Lower leg skin (tissue), 4 donors: ENCODE measurements at places on chromosomes 16 and 17. TPM values are rescaled to one million over a fixed set of nuclear protein-coding genes. Genes with fewer than 3 reads are reported as not detected.

DNA sequence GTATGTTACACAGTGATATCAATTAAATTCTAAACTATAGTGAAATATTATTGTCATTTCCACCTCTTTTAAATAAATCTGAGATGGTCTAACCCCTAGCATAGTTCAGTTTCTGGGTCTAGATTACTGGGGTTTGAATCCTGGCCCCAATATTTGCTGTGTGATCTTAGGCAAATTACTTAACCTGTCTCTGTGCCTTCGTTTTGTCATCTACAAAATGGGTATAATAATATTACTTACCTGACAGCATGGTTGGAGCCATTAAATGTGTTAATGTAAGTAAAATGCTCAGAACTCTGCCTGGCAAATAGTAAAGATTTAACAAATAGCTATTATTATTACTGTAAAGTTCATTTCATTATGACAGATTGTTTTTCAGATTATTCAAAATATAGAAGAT lies 52.3 kb downstream of the BMERB1 start:
- DNase-seq: no peak

DNA sequence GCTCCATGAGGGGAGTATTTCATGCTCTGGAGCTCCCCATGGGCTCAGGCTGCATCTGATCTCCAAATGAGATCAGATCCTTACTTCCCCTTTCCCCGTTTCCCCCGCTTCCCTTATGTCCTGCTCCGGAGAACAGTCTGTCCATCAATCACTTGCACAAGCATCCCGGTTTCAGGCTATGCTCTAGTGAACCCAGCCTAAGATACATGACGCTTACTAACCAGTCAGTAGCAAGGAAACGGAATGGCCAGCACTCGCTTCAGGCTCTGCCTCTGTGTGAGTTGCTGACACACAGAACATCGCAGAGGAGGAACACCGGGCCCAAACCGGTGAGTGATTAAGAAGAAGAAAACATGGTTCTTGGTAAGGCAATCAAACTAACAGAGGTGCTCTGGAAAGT lies 9.4 kb upstream of the ATP5MC1 start:
- DNase-seq: no peak

DNA sequence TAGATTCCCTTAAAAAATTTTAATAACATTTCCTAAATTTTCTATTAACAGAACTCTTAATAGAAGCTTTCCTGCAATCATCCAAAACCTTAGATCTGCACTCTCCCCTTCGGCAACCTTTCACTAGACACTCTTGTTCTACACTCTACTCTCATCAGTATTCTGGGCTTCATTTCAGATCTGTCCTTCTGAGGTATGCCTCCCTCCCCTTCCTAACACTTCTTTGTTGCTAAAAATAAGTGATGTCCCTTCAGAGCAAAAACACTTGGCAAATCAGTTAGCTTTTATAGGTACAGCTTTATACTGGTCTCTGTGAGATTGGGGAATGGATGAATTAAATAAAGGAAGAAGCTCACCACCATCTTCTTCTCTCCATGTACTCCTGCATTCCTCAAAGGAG lies 28.2 kb upstream of the GNAO1 start:
- no peak for DNase-seq

DNA sequence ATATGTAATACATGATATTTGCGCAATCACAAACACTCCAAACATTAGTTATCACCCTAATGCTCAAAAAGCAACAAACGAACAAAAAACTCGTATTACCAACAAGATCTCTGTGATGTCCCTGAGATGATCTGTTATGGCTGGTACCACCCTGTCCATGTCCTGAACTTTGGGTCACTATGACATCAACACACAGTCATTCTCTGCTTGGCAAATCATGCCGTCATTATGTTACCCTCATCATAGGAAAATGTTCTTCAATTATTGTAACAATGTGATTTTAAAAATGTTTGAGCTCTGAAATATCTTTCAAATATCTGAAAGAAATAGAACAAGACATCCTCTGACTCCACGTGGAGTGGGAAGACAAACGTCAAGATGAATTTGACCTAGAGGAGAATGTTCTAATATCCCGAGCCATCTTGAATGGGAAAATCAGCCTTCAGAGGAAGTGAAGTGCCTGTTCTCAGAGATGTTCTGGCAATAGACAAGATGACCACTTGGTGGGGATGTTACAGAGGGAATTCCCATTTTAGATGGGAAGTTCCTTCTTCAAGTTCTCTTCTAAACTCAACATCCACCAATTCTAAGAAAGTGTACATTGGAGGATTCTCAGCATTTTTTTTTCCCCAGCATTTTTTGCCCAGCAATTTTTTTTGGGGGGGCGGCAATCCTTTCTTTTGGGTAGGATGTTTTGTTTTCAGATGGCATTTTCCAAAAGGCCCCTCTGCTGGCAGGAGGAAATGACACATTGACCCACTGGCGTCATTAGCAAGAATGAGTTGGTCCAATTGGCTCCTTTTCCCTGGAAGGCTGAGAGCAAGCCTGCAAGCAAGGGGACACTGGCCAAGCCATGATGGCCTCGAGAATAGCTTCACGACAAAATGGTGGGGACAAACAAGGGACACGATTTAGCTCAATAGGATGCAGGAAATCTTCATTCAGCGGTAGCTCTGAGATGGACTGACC lies 3.7 kb upstream of the HSD17B2 start:
- no peak for DNase-seq

DNA sequence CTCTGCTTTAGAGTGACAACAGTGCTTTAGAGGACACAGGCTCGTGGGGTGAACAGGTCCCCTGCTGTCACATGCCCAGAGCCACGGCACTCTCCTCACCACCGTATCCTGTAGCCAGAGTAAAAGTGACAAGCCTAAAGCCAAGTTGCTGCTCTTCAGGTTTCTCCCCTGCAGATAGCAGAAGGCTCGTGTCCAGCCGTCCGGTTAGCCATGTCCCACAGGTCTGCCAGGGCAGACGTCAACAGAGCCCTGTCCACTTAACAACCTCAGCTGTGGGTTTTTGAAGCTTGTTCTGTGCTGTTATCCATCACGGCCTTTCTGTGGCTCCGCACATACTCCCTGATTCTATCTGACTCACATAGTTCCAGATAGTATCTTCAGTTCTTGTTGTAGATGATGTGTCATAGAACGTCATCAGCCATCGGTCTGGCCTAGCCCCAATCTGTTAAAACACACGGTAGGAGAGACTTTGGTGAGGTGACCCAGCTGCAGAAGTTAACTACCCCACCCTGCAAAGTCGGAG lies 100.7 kb downstream of the SOCS1 start:
- DNase-seq: no peak

Gene NHLRC4
- 0.63 TPM for total RNA-seq

Gene NOS2
- total RNA-seq: 1.1 TPM
